ENCODE measurements at places on chromosomes 16 and 17.
A peak's percentile ranks its signal among the peaks of the same experiment; 100 is the strongest.

DNA sequence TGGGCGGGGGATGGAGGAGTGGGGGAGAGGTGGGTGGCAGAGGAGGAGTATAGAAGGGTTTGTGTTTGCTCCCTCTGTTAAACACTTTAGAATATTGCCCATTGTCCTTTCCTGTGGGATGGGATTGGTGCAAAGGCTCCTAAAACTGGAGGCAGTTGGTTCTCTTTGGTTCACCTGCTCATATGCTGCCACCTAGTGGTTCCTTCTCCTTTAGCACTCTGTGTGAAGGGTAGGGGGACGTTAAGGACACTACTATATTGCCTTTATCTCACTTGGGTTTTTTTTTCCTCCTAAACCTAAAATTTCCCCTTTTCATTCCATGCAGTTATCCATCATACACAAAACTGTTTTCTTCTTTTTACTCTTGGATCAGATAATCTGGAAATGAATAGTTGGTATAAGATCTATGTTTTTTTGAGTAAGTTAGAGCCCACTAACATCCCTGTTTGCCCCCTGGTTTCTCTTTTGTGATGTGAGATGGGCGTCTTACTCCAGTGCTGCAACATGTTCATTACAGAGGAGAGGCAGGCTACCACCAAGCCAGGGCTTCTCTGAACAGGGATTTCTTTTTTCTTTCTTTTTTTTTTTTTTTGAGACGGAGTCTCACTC lies 23.8 kb downstream of the SNX11 start:
- peak; percentile 48 for DNase-seq

DNA sequence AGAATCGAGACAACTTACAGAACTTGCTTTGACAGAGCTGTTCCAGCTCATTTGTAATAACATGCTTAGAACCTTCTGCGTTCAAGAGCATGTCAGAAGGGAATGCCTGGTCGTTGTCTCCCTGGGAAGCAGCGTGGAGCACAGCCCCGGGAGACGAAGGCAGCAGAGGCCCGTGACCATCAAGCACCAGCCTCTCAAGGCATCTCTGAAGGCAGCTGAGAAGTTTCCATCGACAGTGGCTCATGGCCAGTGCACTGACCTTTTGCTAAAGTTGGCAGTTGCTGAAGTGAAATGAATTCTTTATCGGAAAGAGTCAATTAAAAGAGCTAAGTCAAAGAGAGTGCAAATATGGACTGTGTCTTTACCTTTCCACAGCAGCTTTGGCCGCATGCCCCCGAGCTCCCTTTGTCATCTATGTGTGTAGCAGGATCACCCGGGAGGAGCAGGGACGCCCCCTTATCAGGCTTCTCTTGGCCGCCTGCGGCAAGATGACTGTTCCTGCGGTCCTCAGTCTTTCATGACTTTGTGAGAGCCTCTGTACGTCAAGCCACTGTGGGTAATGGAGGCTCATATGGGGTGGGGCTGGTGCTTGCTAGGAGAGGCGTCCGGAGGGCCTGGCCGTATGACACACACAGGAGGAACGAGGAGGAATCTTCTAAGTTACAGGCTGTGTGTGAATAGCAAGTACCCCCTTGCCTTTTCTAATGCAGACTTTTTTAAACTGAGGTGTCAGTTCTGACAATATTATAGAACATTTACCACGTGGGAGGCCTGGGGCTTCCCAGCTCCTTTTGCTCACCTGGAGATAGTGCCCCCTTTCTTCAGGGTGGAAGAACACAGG lies 54.2 kb downstream of the LDHD start:
- DNase-seq: no peak

GRCh38 chr16:80804526-80805383 lies at the start of gene CDYL2:
TSS of gene CDYL2 (minus strand) at chr16:80804598. CDS start at chr16:80804173, 425 bp downstream.
- DNase-seq: no peak

DNA sequence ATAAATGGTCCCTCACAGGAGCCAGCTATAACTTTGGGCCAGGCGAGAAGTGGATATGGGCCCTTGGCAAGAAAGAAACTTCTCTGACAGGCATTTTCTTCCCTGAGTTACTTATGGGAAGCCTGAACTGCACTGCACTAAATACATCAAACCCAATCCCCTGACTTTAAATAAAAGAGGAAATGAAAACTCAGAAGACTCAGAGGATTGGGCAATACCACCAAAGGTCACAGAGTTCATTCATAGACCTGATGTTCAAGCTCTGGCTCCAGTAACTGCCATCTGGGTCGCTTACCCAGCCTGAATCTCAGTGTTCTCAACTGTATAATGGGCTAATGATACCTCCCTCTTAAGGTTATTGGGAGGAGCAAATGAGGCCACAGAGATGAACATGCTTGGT lies 815 bp downstream of the KRT35 start:
- no peak for DNase-seq

DNA sequence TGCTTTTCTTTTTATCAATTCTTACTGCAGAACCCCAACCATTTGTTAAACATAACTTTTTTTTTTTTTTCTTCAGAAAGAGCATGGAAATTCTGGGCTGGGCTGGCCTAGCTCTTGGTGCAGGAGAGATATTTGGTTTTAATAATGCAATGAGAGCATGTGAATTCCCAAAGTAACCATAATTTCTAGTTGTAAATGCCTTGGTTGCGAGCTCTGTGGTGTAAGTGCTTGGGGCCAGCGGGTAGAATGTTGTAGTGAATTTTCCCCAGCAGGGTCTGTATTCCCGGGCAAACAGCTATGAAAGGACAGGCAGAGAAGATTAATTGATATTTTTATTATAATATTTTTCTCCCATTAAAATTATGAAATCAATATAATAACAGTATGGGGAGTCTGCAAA lies 465.6 kb downstream of the HS3ST4 start:
- DNase-seq: no peak

GRCh38 chr16:51592001-51592501 lies 441.0 kb upstream of the SALL1 start:
- no peak for DNase-seq

DNA sequence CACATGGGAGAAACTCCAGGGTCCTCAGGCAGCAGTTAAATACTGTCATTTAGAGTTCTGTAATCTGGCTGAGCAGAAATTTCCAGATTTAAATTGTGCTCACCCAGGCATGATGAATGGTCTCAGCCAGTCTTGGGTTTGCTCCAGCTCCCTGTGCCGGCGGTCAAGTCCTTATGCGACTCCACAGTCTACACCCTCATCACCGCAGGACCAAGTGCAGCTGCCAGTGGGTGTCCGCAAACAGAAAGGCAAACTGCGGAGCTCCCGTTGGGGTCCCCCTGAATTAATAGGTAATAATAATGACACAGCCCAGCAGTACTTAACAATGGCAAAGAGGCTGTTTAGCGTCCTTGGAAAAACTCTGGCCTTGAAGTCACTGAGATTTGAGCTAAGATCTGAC lies 3.9 kb upstream of the CACNG4 start:
- no peak for DNase-seq

GRCh38 chr16:20318437-20318836 lies 8.9 kb downstream of the GP2 start:
- no peak for DNase-seq

DNA sequence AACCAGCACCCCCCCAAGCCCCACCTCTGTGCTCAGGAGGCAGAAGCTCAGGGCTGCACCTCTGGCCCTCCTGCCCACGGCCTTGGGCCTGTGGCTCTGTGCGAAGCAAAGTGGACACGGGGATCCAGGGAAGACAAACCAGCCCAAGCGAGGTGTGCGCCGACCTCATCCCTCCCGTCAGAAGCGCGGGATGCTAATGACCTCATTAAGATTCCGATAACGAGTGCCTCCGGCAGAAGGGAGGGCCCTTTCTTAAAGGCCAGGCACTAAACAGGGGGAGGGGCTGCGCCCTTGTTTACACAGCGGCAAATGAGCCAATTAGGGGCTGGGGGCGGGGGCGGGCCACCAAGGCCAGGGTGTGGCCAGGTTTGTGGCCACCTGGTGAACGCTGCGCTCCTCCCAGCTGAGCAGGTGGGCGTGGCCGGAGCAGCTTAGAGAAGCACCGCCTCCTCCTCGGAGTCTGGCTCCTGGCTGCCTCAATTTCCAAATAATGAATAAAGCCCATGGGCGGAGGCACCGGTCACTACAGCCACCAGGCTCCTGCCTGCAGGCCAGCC lies 3.2 kb downstream of the CBX4 start:
- DNase-seq: no peak

Measured in iris pigment epithelial cell (primary cell).